ENCODE measurements at places on chromosomes 3 and 15.

DNA sequence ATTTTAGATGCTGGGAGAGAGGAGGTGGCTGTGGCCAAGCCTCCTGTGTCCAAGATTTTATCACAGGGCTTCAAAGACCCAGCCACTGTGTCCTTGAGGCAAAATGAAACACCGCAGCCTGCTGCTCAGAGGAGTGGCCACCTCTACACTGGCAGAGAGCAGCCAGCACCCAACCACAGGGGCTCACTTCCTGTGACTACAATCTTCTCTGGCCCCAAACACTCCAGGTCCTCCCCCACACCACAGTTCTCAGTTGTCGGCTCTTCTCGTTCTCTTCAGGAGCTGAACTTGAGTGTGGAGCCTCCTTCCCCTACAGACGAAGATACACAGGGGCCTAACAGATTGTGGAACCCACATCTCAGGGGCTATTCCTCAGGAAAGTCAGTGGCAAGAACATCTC, 45.6 kb downstream of the CDAN1 start:
- no peak for DNase-seq

- no peak for DNase-seq
Observed at GRCh38 chr15:70269991-70270751, 172.5 kb upstream of the TLE3 start.

DNA sequence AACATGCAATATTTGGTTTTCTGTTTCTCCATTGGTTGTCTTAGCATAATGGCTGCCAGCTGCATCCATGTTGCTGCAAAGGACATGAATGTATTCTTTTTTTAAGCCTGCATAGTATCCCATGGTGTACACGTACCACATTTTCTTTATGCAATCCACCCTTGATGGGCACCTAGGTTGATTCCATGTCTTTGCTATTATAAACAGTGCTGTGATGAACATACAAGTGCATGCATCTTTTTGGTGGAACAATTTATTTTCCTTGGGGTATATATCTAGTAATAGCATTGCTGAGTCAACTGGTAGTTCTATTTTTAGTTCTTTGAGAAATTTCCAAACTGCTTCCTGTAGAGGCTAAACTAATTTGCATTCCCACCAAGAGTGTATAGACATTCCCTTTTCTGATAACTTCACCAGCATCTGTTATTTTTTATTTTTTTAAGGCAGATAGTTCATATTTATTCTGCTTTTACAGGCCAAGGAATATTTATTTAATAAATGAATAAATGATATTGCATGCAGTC, 62.4 kb upstream of the NPHP3 start:
- DNase-seq, result no peak

- no peak for DNase-seq
Observed at GRCh38 chr15:74782259-74783071, 585 bp downstream of the CSK start.

DNA sequence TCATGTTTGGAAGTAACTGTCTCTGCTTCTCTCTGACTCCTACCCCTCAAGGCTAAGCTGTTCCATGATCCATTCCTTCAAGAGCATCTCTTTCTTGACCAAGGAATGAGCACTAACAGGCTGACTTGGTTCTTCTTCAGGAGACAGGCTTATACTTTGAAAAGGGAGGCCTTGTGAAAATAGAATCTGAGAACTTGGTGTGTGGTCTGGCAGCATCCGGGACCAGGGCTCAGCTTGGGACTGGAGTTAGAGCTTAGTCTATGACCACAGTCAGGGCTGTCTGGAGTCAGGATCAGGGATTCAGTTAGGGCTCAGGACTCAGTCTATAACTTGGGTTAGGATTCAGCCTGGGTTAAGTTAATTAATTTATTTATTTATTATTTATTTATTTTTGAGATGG, 44.9 kb upstream of the SLC6A6 start:
- DNase-seq, result no peak

- DNase-seq, result no peak
Observed at GRCh38 chr15:47390208-47390765, 327.0 kb upstream of the SEMA6D start.

GRCh38 chr3:149589332-149589731, 68.5 kb downstream of the WWTR1 start:
- no peak for DNase-seq

GRCh38 chr3:71979175-71979574, 194.2 kb upstream of the PROK2 start:
- DNase-seq, result no peak

- DNase-seq, result no peak
Observed at GRCh38 chr15:91067036-91067435, 33.0 kb upstream of the SV2B start.

DNA sequence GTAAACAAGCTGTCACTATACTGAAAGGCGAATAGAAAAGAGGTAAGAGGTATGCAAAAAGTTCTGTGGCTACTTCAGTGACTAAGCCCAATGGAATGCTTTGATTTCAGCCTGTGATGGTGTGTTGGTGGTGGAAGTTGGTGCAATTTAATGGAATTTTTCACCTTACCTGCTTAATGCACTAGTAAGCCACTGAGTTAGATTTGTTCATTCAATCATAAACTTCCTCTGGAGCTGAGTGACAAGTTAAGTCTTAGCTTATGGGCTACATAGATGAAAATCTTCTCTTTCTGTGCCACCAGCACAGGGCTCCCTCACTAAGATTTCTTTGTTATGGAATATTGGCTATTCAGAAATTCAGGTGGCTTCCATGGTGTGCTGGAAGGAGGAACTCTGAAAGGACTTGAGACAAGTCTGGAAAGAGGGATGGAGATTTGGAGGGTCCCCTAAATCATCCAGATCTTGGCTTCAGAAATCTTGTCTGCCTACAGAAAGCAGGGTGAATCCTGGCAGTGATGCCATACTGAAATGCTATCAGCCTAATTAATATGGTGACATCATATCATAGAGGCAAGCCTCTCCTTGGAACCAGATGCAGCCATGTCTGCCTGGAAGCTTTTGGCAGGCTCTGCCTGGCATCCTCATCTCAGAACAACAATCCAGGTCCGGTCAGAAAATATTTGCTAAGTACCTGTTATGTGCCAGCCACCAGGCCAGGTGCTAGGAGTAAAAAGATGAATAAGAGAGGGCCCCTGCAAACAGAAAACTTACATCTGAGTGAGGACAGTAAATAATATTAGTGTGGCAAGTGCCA, 8.1 kb upstream of the GAP43 start:
- no peak for DNase-seq

- no peak for DNase-seq
Observed at GRCh38 chr3:148957586-148957985, 33.8 kb upstream of the GYG1 start.

DNA sequence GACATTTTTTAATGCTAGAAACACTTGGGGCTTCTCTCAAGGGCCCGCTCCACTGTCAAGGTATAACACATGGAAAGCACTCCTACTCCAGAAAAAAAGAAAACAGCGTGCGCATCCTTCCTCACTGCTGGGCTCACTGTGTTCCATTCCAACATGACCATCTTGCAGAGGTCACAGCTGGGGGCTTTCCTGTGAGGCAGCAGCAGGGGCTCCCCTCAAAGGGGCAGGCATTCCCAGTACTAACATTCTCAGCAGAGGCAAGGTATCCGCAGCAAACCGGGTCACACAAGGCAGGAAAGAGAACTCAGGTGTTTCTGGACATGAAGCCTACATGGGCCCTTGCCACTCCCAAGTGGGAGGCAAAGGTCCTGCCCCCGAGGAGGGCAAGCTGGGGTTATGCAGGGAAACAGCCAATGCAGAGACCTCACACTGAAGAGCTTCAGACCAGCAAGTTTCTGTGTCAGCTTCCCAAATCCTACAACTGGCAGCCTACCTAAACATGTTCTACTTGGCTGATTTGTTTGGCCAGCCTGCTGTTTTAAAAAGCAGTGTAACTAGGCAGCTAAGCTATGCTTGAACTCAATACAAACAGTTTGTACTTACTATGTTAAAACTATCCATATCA, 6.4 kb downstream of the BDH1 start:
- DNase-seq, result no peak

DNA sequence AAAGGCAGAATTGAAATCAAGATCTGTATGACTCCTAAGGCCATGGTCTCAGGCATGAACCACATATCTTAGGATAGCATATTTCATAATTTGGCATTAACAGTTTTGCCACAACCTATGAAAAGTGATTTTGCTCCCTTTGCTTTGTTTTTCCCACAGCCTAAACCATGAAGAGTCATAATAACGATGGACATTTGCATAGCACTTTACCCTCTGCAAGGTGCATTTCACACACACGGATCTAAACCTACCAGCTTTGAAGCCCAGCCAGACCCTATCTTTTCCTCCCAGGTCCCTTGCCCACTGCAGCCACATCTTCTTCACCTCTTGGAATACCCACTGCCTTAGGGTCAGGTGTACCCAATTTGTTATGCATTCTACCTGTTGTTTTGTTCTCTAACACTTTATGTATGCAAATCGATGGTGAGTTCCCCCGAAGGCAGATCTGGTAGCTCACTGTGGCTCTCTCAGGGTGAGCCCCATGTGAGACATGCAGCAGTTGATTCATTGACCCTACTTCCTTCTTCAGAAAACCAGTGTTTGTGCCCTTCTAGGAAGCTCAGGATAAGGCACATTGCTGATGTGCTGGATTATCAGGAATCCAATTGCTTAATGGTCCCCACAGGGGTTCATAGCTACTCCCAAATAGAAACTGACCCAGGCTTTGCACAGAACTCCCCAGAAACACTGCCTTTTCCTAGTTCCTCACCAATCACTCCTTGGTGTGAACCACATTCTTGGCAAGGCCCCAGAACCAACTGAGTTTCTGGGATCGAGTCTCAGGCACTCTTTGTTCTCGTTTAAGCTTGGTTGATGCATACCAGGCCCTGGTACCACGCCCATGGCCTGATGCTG, 8.7 kb downstream of the ARHGAP31 start:
- no peak for DNase-seq

GRCh38 chr3:128269796-128270195, 116.5 kb downstream of the EEFSEC start:
- DNase-seq, result no peak

DNA sequence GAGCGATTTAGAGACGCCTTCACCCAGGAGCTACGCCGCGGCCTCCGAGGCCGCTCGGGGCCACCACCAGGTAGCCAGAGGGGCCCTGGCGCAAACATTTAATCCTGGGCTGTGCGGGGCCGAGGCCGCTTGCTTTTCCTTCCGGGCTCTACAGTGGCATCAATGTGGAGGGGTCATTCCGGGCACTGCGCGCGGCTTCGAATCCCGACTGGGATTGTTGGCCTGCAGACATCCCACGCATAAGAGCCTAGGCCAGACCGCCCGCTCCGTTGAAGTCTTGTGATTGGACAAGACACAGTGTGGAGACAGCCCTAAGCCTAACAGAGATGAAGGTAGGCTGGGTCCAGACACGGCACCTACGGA, 568 bp upstream of the NCBP2 start:
- DNase-seq, result no peak

- DNase-seq, result no peak
Observed at GRCh38 chr3:28973609-28974008, 307.3 kb upstream of the RBMS3 start.

DNA sequence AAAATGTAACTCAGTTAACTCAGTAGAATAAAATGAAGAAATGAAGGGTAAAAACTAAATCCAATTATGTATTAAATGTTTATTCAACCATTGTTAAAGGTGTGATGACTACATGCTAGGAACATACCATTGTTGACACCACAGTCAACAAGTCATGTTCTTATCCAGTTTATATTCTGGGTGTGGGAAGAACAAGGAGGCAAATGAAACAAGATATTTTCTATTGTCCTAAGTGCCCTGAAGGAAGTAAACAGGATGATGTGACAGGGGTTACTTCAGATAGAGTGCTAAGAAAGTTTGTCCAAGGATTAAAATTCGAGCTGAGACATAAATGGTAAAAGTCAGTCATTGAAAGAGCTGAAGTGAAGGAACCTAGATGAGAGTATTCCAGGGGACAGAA, 13.1 kb downstream of the AP3S2 start:
- no peak for DNase-seq

- DNase-seq, result no peak
Observed at GRCh38 chr15:57395292-57395691, 19.0 kb downstream of the CGNL1 start.

DNA sequence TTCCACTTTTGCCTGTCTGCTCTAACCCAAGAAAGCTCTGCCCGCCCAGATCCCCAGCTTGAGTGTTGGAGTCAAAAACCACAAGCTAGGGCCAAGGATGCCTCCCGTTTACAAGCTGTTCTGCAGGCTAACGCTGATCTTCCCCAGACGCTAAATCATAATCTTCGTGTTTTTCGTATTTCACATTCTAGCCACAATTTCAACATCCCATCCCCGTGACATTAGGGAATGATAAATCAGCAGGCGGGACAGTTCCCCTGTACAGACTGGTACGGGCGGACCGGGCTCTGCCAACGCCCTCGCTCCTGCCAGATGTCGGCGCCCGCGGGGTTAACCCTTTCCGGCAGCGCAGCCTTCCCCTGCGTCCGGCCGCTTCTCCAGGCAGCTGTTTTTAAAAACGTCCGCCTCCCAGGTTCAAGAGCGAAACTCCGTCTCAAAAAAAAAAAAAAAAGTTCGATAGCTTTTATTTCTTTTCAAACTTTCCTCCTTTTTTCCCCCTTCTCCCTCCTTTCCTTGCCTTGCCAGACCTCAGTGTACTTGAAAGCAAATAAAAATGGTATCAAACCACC, 81.0 kb upstream of the BNC1 start:
- DNase-seq, result no peak

DNA sequence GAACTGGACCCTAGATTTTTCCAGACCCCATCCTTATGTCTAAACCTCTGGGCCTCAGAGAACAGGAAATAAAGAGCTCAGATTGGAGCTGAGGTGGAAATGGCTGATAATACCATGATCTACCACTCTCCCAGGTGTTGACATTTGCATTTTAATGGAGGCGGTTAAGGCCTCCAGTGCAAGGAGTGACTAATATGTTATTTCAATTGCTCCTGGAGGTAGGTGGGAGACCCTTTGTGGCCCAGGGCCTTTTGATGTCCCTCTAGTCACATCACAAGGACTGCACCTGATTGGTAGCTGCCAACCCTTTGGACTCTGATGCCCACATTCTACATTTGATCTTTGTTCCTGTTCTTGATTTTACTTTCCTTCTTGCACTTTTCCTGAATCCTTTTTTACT, 9.0 kb upstream of the ADCY5 start:
- no peak for DNase-seq

GRCh38 chr3:135134684-135135075, 339.6 kb downstream of the EPHB1 start:
- no peak for DNase-seq

GRCh38 chr3:67362686-67363085, 291.7 kb downstream of the SUCLG2 start:
- no peak for DNase-seq

DNA sequence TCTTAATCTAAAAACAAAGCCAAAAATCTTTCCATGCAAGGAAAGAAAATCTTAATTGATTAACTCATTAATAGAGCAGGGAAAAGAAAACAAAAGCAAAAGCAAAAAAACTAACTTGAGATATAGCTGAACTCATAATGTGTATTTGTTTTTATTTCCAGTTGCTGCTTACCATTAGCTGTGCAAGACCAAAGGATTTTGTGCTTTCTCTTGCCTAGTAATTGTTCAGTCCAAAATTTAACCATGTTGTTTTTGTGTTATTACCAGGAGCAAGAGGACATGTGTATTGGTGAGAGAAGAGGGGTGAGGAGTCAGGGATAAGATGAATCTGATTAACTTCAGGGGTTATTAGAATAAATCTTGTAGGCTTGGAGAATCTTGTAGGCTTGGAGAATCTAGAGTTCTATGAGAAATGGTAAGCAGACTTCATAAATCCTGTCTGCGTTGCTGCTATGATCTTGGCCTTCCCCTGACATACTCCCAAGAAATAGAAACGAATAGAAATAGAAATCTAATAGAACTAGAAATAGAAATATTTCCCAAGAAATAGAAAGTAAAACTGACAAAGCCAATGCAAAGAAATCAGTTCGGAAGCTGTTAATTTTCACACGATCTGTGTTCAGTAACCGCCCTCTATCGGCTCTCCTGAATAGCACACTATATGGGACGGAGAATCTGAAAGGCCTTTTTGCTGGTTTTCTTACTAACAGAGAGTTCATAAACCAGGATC, 72.6 kb upstream of the TNFSF10 start:
- peak; percentile 13 for DNase-seq

Measured in NCI-H1930 (cell line).